ENCODE measurements at places on chromosomes 4 and X. TPM values are rescaled to one million over a fixed set of nuclear protein-coding genes. Genes with fewer than 3 reads are reported as not detected.

The GUCY1A1 gene
- total RNA-seq: 1.9 TPM

DNA sequence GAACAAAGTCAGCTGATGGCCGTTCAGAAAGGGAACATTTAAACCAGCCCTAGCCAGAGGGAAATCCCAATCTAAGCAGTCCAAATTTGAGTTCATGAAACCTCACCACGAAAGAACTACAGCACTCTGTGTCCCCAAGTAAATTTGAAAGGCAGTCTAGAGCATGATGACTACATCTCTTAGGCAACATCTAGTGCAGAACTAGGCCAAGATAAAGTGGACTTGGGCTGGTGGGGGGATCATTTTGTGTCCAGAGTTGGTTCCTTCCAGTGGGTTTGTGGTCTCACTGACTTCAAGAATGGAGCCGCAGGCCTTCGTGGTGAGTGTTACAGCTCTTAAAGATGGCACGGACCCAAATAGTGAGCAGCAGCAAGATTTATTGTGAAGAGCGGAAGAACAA lies 64.9 kb downstream of the KLHL4 start:
- no peaks in the 10 kb centered on the region for H3K4me1 ChIP-seq
- no peaks in the 10 kb centered on the region for H3K36me3 ChIP-seq
- no peak overlapping the region for H3K4me3 ChIP-seq
- H3K27me3 ChIP-seq: no peaks in the 10 kb centered on the region
- no peak overlapping the region for H3K27ac ChIP-seq

DNA sequence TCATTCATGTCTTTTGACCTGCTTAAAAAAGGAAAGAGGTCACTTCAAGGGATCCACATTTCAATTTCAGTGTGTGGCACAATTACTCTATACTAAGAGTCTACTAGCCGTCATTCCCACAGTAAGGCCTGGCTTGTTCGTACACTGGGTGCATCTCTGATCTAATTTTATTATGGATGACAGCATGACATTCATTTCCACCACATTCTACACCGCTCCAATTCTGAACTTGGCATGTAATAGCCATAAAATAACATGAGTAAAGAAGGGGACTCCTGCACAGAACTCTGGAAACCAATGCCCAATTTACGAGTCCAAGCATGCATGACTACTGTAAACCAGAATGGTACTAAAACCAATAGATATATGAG lies 51.1 kb downstream of the HAND2 start:
- H3K27ac ChIP-seq: no peak overlapping the region
- no peaks in the 10 kb centered on the region for H3K27me3 ChIP-seq
- H3K4me3 ChIP-seq: no peak overlapping the region
- no peaks in the 10 kb centered on the region for H3K4me1 ChIP-seq
- H3K36me3 ChIP-seq: no peaks in the 10 kb centered on the region

GRCh38 chr4:110480746-110481271 lies 4.9 kb downstream of the ENPEP start:
- H3K27ac ChIP-seq: no peak overlapping the region
- H3K4me1 ChIP-seq: no peaks in the 10 kb centered on the region
- H3K27me3 ChIP-seq: no peaks in the 10 kb centered on the region
- H3K36me3 ChIP-seq: no peaks in the 10 kb centered on the region
- no peak for DNase-seq

GRCh38 chrX:136643243-136643642 lies 4.7 kb upstream of the CD40LG start:
- H3K36me3 ChIP-seq: no peaks in the 10 kb centered on the region
- no peak overlapping the region for H3K27ac ChIP-seq
- no peak for DNase-seq
- H3K27me3 ChIP-seq: no peaks in the 10 kb centered on the region
- peaks cover 11% of the 10 kb centered on the region for H3K4me1 ChIP-seq
- no peak overlapping the region for H3K4me3 ChIP-seq

DNA sequence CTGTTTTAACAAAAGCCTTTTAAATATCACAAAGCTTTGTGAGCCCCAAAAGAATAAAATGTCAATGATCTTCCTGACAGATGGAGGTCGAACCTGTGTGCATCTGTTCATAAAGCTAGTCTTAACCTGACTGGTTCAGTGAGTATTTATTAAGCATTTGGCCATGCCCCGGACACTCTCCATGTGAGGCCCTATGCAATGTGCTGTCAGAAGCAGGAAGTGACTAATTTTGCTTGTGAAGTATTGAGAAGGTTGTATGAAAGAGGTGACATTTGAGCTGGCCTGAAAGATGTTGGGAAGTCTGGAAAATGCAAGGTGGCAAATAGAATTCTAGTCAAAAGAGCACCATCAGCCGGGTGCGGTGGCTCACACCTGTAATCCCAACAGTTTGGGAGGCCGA lies 171.4 kb downstream of the MSL3 start:
- DNase-seq: no peak
- H3K36me3 ChIP-seq: no peaks in the 10 kb centered on the region
- H3K27me3 ChIP-seq: no peaks in the 10 kb centered on the region
- H3K4me3 ChIP-seq: no peak overlapping the region
- H3K27ac ChIP-seq: no peak overlapping the region

DNA sequence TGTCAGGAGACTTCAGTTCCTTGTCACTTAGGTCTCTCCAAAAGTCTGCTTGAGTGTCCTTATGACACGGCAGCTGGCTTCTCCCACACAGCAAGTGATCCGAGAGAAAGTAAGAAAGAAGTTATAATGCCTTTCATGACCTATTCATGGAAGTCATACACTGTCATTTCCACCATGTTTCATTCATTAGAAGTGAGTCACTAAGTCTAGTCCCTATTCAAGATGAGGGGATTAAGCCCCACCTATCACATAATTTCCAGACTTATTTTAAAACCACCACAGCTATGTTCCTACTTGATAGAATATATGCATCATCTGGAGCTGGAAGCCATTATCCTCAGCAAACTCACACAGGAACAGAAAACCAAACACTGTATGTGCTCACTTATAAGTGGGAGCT lies 25.2 kb upstream of the COL25A1 start:
- no peaks in the 10 kb centered on the region for H3K36me3 ChIP-seq
- no peak for DNase-seq
- H3K4me3 ChIP-seq: no peak overlapping the region
- no peaks in the 10 kb centered on the region for H3K4me1 ChIP-seq
- no peaks in the 10 kb centered on the region for H3K27me3 ChIP-seq
- no peak overlapping the region for H3K27ac ChIP-seq

DNA sequence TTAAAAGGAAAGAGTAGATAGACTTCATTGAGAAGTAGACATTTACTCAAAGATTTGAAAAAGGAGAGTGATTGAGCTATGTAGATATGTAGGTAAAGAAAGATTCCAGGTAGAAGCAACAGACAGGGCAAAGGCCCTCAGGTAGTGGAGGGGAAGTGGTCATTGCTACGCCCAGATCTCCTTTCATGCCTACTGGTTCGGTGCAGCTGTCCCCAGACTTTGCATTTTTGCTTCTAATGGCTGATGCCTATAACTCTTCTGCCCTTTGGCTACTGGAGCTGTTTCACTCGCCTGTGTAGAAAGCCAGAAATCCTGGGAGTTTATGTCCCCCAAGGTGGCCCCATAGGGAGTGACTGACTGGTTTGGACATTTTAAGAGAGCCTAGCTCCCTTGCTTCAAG lies 16.9 kb upstream of the ARMCX2 start:
- DNase-seq: no peak
- H3K27ac ChIP-seq: no peak overlapping the region
- H3K27me3 ChIP-seq: peaks cover 7% of the 10 kb centered on the region
- no peak overlapping the region for H3K4me3 ChIP-seq
- H3K4me1 ChIP-seq: no peaks in the 10 kb centered on the region

- no peaks in the 10 kb centered on the region for H3K4me1 ChIP-seq
- H3K27me3 ChIP-seq: no peaks in the 10 kb centered on the region
- H3K27ac ChIP-seq: no peak overlapping the region
- DNase-seq: no peak
- no peaks in the 10 kb centered on the region for H3K36me3 ChIP-seq
Measured at GRCh38 chrX:38880296-38880854, 79.1 kb downstream of the MID1IP1 start.

DNA sequence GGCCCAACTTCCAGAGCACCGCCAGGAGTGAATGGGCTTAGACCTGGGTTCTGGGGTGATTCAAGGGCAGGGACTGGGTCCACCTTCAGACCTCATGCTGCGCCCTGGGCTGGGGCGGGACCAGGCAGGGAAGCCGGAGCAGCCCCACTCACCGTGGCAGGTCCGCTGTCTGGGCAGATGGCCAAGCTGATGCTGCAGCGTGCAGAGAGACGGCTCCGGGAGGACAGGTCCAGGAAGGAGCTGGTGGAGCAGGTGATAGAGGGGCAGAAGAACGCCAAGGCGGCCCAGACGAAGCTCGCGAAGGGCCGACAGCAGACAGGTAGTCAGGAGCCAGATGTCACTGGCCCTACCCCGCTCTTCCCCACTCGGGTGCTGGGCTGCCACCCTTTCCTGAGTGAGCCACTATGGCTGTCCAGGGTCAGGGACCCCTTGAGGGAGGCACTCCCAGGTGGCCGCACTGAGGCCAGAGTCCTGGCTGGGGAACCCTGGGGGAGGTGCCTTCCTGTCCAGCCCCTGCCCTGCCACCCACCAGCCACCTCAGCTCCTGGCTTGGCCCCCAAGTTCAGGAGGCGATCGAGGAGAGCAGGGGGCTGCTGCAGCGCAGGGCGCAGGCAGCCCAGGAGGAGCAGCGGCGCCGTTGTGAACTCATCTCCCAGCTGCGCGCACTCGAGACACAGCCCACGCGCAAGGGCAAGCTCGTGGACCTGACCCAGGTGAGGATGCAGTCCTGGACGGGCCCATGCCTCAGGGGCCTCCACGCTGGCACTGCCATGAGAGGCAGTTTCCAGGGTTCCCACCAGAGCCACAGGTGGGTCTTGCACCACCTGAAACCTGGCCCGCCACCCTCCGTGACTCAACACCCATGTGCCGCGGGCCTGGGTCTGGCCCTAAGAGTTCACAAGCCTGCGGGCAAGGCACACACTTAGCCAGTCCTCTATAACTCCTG lies 10.1 kb upstream of the RNF4 start:
- peaks cover 13% of the 10 kb centered on the region for H3K4me1 ChIP-seq
- no peaks in the 10 kb centered on the region for H3K27me3 ChIP-seq
- no peaks in the 10 kb centered on the region for H3K36me3 ChIP-seq
- DNase-seq: no peak
- H3K4me3 ChIP-seq: no peak overlapping the region
